ENCODE measurements at places on chromosomes 3 and 15. TPM values are rescaled to one million over a fixed set of nuclear protein-coding genes. Genes with fewer than 3 reads are reported as not detected.
A peak's percentile ranks its signal among the peaks of the same experiment; 100 is the strongest.

ARHGEF26 gene
- total RNA-seq, result 5.0 TPM

CCDC39 gene
- not detected for total RNA-seq

- DNase-seq, result peak; percentile 63
Measured at GRCh38 chr3:120177151-120177550, 82.9 kb upstream of the GSK3B start.

DNA sequence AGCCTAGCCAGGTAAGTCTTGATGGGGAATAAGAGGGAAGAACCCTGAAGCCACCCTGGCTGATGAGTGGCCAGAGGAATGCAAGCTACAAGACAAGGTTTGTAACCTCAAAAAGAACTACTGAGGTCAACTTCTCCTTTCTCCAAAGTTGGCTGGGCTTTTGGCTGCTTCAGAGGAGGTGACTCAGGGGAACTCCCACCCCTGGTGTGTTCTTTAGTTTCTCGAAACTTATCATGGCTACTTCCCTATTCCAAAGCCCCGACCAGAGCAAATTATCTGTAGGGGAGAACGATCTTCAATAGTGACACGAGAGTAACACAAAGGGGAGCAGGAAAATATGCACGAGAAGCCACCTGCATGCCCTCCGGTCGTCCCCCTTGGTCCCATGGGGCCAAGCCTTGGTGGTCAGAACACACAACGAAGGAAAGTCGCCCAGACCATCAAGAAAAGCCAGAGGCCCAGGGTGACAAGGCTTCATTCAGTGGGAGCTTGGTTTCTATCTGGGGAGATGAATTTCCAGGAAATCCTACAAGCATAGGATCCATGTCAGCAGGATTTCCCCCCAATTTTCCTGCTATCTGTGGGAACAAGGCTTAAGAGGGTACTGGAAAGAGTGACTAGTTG, 6.5 kb upstream of the BCL2A1 start:
- DNase-seq, result no peak

GRCh38 chr15:101267320-101268104, 9.8 kb downstream of the SELENOS start:
- DNase-seq, result peak; percentile 78

DNA sequence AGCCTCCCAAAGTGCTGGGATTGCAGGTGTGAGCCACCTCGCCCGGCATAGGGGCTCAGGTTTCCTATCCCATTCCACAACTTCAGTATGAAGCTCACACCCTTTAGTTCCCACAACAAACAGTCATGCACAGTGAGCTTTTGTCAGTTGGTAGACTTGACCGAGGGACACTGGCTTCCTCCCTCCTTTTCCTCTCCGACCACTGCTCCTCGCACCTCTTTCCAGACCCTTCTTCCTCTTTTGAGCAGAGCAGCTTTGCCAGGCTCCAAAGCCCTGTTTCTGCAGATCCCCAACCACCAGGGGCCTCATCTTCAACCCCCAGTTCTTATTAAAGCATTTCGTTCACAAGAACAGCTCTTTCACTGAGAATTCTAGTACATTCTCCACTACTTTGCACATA, 12.7 kb upstream of the CILP start:
- DNase-seq, result no peak

DNA sequence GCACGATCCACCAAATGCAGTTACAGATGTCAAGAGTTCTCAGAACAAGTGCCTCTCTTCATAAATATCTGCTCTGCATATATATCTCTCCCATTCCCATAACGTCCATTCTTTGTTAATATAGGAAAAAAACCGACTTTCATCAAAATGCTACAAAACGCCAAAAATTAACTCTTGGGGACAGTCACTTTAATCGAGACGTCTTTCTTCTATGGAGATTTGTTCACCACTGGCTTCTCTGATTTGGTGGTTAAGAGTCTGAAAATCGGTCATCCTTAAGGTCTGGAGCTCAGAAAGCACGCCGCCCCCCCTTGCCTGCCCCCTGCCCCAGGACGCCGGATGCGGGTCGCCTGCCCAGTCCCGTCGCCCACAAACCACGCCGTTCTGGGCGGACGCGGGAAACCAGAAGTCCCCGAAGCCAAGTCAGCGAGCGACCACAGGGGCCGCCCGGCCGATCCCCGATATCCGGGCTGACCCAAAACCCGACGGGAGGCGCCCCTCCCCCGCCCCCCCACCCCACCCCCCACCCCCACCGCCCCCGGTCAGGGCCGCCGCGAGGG, 252.7 kb downstream of the TJP1 start:
- no peak for DNase-seq

DNA sequence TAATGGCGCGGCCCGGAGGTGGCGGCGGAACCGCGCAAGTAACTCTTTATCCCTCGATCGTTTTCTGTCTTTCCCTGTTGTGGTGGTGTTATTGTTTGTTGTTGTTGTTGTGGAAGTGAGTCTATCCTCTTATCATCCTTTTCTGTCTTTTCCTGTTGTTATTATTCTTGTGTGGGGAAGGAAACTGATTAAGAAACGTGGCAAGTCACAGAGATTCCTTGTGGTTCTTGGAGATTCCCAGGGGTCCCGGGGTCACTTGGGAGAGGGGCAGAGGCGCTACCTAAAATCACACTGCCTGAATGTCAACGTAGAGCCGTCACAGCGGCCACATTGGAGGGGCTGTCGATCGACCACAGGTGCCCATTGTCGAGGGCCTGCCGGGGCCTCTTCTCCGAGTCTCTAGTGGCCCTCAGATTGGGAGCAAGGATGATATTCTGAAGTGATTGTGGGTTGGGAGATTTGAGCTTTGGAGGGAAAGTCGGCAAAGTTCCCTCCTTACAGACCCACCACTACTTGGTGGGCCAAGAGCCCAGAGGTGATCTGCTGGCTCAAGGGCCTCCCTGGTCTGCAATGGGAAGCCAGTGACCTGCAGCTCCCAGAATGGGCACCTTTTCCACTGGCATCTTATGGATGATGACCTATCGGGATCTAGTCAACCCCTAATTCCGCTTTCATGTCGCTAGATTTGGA, 790 bp downstream of the PARP14 start:
- DNase-seq, result no peak

PLCB2 gene
- total RNA-seq, result 28.9 TPM

PRR20G gene
- not detected for total RNA-seq

ALG3 gene
- 17.3 TPM for total RNA-seq

- DNase-seq, result no peak
Measured at GRCh38 chr15:43516801-43517353, 531 bp upstream of the MAP1A start.

- DNase-seq, result no peak
Measured at GRCh38 chr3:186594591-186595113, 18.2 kb upstream of the AHSG start.

DNA sequence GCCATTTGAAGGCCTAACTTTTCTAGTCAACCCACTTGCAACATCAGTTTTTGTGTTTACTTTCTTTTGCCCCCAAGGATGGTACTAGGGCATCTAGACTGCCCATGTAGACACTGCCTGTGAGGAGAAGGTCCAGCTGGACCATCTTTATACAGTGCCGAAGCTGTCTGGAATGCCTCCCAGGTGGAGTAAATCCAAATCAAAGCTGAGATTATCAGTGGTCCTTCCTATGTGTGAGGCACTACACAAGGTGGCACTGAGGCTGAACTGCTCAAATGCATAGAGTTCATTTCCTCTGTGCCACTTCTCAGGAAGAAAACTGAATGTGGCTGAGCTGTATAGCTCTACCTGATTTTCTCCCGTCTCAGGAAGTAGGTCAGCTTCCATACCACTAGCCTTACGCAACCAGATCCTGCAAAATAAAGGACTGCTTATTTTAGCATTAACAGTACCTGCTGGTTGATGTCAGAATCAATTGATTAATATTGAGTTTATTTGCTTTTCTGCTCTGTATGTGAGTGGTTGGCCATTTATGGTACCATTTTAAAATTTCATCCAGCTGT, 106.1 kb downstream of the GHSR start:
- no peak for DNase-seq

DNA sequence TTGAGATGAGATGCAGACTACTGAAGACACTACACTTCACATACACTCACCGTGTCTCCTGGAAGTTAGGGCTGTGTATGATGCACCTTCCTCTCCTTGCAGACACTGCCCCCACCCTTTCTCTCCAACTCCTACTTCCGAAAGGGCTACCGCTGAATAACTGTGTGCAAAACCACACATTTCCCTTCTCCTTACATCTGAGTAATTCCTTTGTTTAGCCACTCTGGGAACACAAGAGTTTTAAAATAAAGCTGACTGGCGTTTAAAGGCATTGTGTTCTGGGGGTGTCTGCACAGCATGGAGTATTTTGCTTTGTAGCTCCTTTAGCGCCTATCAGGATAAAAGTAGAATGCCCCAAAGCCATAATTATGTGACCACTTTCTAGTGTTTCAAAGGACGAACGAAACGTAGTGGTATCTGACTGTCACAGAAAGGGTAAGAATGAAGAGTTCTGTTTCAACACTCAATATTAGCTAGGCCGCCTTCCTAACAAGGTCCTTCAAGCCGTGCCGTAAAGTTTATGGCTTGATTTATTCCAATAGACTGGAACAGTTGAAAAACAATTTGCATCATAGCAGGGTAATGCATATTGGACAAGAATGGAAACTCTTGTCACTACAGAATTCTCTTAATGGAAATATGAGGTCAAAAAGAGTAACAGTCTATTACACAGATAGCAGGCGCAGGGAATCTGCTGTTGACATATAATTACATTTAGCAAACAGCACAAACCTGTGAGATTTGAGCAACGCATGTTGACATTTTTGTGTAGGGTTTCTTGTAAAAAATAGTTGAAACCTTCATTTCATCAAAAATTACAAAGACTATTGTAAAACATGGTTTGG, 619.9 kb downstream of the FOXP1 start:
- DNase-seq, result no peak

GRCh38 chr15:48414015-48414414, 82.8 kb downstream of the DUT start:
- no peak for DNase-seq

- no peak for DNase-seq
Measured at GRCh38 chr15:59562448-59563186, 49.0 kb upstream of the GCNT3 start.

DNA sequence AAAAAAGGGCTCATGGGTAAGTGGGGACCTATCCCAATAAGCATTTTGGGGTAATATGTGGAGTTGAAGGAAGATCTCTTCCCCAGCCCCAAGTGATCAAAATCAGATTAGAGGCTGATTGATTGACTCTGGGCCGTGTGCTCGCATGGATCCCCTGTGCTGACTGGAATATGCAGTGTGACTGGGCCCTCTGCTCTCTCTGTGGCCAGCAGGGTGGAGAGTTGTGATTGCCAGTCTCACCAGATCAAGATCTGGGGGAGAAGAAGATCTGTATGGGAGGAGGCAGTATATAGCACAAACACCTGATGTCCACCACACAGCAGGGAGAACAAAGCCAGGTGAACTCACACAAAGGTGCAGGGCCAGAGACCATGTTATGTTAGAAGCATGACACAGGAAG, 8.8 kb downstream of the NUDT16 start:
- no peak for DNase-seq

DNA sequence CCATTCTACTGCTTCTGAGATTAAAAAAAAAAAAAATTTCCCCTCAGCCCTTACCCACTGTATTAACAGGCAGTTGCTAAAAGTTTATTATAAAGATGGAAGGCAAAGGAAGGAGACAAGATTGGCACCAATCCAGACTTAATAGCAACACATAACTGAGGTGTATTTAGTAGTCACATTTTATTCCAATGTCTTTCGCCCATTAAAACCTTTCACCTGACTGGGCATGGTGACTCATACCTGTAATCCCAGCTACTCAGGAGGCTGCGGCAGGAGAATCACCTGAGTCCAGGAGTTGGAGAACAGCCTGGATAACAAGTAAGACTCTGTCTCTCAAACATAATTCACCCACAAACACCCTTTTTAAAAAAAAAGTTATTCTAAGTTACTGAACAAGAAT, 4.4 kb downstream of the ACAP2 start:
- DNase-seq, result no peak

DNA sequence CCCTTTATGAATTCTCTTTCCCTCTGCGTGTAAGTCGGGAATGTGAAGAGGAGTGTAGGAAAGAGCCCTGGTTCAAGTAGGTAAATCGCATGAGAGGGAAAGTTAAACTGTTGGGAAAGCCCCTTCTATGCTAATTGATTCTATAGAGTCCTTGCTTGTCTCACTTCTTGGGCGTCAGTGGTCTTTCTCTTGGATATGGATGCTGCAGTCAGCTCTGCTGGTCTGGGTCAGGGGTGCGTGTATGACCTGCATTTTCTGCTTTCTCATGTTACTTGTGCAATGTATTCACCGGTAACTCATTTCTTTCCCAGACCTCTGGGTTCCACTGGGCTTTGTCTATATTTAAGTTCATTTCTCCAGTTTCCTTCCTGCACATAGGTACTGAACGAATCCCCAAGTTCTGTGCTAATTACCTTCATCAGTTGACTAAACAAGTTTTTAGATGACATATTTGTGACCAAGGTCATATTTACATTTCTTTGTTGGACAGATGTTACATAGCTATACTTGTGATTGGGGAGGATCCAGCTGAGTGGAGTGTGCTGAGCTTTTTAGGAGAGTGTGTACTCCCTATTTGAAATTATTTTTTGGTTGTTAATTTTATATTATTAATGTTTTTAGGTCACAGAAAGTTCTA, 1.4 kb downstream of the SETD5 start:
- no peak for DNase-seq

- no peak for DNase-seq
Measured at GRCh38 chr3:193145248-193145647, 95.8 kb upstream of the PLAAT1 start.

- peak; percentile 64 for DNase-seq
Measured at GRCh38 chr3:156459434-156459833, 95.5 kb downstream of the SSR3 start.

DNA sequence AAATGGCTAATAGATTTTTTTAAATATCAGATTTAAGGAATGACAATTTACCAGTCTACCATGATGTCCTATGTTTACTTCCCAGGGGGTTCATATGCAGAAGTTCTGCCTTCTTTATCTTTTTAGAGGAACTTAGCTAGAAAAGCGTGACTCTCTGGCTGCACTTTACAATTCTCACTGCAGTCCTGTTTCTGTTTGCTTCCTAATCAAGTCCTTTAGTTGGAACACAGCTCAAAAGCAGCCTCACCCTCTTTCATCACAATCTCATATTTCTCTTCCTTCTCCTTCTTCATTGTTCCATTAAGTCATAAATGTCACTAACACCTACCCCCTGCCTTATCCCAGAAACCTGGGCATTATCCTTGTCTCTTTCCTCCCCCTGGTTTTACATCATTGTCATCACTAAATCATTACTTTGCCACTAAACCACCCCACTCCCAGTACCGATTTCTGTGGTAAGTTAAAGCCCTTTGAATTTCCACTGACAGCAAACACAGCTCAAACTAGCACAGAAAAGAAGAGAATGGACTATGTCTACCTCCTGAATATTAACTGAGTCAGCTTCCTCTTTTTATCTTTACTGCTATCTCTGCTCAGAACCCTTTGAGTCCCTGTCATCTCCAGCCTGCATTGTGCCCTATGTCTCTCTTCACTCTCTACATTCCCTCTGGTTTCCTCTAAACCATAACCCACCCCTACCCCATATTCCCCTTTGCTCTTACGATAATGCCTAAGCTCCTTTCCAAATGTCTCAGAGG, 13.8 kb upstream of the PPP4R2 start:
- no peak for DNase-seq

DNA sequence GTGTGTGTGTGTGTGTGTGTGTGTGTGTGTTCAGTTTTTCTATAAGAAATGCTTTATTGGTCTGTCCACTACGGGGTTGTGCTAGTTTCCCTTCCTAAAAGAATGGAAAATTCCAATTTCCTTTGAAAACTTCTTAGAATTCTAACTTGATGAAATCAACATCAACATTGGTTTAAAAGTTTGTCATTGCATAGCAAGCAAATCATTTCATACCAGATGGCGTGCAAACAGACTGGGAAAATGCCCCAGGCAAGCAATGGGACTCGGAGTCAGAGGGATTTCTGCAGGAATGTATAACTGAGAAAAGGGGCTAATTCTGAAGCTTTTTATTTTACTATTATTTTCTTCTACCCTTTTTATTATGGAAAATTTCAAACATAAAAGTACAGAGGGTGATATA, 13.1 kb upstream of the DYNC1LI1 start:
- no peak for DNase-seq

All from right cardiac atrium (tissue), 5 donors.